ENCODE measurements at places on chromosomes 11 and 22.

GRCh38 chr11:9123595-9124304, 32.4 kb upstream of the SCUBE2 start:
- DNase-seq: no peak

GRCh38 chr11:78987748-78988147, 413.1 kb upstream of the NARS2 start:
- no peak for DNase-seq

- DNase-seq: no peak
These were observed 47.9 kb upstream of the PPP2R1B start for GRCh38 chr11:111814106-111814505.

GRCh38 chr22:37741312-37741795, 44.5 kb downstream of the TRIOBP start:
- DNase-seq: peak; percentile 65

DNA sequence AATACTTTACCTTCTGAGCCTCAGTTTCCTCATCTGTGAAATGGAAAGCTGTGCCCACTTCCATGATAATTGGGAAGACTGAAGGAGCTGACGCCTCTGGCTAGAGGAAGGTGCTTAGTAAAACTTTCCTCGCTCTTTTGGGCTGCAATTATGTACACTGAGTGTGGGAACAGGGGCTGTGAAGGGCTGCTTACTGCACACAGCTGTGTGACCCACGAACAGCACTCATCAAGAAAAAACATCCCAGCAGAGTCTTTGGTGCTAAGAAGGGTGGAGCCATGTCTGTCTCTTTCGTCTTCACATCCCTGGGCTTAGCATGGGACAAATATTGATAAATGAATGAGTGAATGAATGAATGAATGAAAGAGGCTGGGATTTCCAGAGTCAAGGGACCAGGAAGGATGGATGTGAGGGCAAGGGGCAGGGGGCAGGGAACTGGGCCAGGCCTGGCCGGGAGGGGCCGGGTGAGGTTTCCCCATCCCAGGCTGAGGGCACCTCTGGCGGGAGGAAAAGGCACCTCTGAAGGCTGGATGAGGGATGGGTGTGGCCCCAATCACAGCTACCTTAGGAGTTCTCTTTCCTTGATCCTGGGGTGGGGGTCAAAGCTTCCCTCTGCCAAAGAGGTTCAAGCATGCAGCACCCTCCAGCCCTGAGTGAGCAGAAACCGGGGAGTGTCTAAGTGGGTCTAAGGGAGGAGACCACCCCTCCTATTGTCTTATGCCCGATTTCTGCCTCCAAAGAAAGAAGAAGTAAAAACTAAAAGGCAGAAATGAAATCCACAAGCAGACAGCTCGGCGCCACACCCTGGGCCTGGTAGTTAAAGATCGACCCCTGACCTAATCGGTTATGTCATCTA, 9.2 kb upstream of the CD5 start:
- no peak for DNase-seq

- no peak for DNase-seq
These were observed 916.8 kb downstream of the METTL15 start for GRCh38 chr11:29025001-29025400.

- no peak for DNase-seq
These were observed 235.9 kb upstream of the NARS2 start for GRCh38 chr11:78810559-78811009.

- no peak for DNase-seq
These were observed 27.0 kb downstream of the POLDIP3 start for GRCh38 chr22:42587588-42588175.

- no peak for DNase-seq
These were observed 411.8 kb downstream of the CTTN start for GRCh38 chr11:70810133-70810532.

GRCh38 chr11:125090816-125091215, 20.6 kb downstream of the TMEM218 start:
- no peak for DNase-seq

DNA sequence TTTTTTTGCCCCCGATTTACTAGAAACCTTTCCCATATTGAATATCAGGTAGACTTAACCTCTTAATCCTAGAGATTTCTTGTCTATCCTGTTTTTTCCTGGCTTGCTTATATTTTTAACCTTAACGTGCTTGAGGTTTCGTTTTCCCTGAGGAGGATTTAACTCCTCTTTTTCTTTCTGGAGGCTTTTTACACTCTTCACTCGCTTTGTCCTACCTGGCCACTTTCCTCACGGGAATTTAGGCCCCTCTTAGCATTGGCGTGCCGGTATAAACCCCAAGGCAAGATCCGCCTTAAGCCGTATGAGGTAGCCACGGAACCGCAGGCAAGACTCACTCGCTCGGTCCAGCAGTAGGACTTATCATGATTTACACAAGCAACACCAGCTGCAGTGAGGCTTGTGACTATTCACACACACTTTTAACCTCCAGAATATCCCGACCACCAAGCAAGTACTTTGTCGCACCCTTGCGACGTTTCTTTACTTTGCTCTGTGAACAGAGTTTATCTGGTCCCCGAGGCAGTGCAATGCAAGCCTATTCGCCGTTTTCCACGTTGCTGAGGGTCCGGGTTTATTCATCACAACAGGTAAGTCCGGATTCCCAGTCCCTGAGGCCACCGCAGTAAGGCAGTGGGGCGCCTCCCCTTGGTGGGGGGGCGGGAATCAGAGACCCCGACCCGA, 20.6 kb upstream of the ALDH3B2 start:
- DNase-seq: no peak

DNA sequence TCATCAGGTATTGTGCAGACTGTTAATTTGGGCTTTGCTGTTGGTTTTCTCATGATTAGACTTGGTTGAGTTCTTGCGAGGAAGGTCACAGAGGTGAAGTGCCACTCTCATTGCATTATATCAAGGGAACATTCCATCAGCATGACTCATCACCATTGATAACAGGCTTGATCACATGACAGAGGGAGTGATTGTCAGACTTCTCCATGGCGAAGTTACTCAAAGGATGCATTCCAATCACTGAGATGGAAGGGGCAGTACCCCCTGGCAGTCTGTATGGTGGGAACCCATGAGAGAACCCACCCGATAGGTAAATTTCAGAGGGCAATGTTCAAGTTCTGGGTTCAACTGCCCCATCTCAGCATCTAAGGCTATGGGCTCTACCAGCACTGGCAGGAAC, 19.4 kb upstream of the P2RY2 start:
- no peak for DNase-seq

DNA sequence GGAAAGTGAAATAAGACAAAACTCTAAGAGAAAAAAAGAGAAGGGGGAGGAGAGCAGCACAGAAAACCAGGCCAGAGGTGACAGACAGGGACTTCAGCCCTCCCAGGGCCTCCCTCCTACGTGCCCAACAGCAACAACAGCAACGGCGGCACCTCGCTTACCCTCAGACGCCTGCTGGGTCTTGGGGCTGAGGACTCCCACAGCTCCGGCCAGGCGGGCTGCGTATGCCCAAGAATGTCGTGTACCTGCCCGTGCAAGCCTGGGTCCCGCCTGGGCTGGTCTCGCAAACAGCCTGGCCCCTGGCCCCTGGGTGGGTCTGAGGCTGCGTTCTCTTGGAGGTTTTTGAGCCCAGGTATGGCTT, 30.5 kb downstream of the ARAP1 start:
- DNase-seq: no peak
